ENCODE measurements at places on chromosomes 7 and 10. TPM values are rescaled to one million over a fixed set of nuclear protein-coding genes. Genes with fewer than 3 reads are reported as not detected.
A peak's percentile ranks its signal among the peaks of the same experiment; 100 is the strongest.

DNA sequence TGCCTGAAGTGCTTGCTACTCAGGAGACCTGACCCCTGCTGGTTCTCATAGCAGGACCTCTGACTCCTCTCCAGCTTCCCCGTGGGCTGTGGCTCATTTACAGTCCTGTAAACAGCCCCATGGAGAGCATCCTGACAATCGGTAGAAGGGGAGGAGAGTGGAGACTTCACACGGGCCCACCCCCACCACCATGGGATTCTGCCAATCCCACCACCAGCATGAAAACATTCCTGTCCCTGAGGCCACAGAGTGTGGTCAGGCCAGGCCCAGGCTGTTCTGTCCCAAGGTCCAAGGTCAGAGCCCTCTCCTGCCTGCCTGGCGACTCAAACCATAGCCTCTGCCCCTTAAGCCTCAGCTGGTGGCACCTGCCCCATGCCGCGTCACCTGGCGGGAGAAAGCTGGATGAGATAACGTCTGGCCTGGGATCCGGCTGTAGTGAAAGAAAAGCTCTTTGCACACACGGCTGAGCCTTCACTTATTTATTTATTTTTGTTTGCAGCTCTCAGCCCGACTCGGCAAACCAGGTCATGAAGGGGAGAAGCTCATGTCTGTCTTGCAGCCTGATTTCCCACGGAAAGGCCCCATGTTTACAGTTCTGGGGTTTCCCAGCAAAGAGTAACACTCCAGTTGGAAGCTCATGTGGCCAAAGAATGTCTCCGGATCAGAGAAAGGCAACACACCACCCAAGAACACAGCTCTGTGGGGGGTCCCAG, 293.6 kb upstream of the ZMIZ1 start:
- peak overlapping the region; percentile 54 for H3K27ac ChIP-seq
- H3K27me3 ChIP-seq: no peaks in the 10 kb centered on the region
- H3K4me3 ChIP-seq: no peak overlapping the region
- no peaks in the 10 kb centered on the region for H3K36me3 ChIP-seq

DNA sequence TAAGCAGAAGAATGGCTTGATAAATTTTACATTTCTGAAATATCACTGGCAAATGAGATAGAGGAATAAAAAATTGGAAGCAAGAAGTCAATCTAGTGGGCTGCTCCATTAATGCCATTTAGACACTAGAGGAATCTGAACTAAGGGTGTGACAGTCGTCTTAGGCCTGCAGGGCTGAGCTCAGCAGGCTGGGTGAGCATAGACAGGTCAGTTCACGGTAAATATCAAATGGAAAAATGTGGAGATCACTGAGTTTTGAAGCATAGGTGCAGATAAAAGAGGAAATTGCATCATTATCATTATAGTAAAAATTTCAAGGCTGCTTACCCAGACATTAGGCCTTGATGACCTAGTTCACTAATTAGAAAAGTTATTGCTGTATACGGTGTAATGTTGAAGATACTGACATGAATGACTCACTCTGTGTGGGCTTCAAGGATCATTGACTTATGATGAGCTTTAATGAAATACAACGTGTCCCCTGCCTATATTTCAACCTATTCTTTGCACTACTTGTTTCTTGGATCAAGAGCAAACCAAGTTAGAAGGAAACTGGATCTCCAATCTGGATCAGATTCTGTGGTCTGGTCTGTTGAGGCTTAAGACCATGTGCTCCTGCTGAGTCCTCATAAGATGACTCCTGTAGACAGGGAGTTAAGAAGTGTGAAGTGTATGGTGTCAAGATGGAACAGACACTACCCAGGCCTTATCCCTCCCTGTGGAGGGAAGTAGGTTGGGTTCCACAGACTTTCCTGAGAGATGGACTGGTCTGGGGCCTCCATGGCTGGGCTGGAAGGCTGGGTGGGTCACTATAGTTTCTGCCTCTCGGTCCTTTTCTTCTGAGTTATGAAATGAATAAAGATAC, 3.6 kb downstream of the OR2F2 start:
- no peak overlapping the region for H3K4me3 ChIP-seq
- H3K27ac ChIP-seq: no peak overlapping the region
- no peaks in the 10 kb centered on the region for H3K27me3 ChIP-seq

- no peaks in the 10 kb centered on the region for H3K27me3 ChIP-seq
- peak overlapping the region; percentile 72 for H3K27ac ChIP-seq
- H3K36me3 ChIP-seq: no peaks in the 10 kb centered on the region
- H3K4me3 ChIP-seq: no peak overlapping the region
- no peak for DNase-seq
These were observed 279.7 kb downstream of the ARHGAP12 start for GRCh38 chr10:31648966-31649365.

GRCh38 chr10:98047009-98047741, 16.8 kb upstream of the CRTAC1 start:
- no peak overlapping the region for H3K4me3 ChIP-seq

- no peaks in the 10 kb centered on the region for H3K4me1 ChIP-seq
- peaks cover 61% of the 10 kb centered on the region for H3K36me3 ChIP-seq
- H3K27me3 ChIP-seq: no peaks in the 10 kb centered on the region
- DNase-seq: no peak
- no peak overlapping the region for H3K4me3 ChIP-seq
These were observed 7.6 kb upstream of the SUPV3L1 start for GRCh38 chr10:69172241-69172982.

GRCh38 chr10:27245836-27246235, 5.2 kb upstream of the ACBD5 start:
- no peaks in the 10 kb centered on the region for H3K36me3 ChIP-seq
- H3K4me1 ChIP-seq: peaks cover 17% of the 10 kb centered on the region
- no peaks in the 10 kb centered on the region for H3K27me3 ChIP-seq
- no peak overlapping the region for H3K27ac ChIP-seq

- H3K36me3 ChIP-seq: no peaks in the 10 kb centered on the region
- peaks cover 5% of the 10 kb centered on the region for H3K4me1 ChIP-seq
- no peak for DNase-seq
These were observed 24.4 kb downstream of the GPR141 start for GRCh38 chr7:37707754-37708485.

GRCh38 chr7:139696552-139696951, 81.2 kb downstream of the HIPK2 start:
- no peak overlapping the region for H3K4me3 ChIP-seq
- peaks cover 21% of the 10 kb centered on the region for H3K4me1 ChIP-seq
- H3K36me3 ChIP-seq: peaks cover 33% of the 10 kb centered on the region
- H3K27me3 ChIP-seq: no peaks in the 10 kb centered on the region
- DNase-seq: no peak
- H3K27ac ChIP-seq: no peak overlapping the region

- H3K4me3 ChIP-seq: no peak overlapping the region
- H3K4me1 ChIP-seq: no peaks in the 10 kb centered on the region
- no peaks in the 10 kb centered on the region for H3K27me3 ChIP-seq
These were observed 352.4 kb downstream of the SH2D4B start for GRCh38 chr10:80890146-80890545.

DNA sequence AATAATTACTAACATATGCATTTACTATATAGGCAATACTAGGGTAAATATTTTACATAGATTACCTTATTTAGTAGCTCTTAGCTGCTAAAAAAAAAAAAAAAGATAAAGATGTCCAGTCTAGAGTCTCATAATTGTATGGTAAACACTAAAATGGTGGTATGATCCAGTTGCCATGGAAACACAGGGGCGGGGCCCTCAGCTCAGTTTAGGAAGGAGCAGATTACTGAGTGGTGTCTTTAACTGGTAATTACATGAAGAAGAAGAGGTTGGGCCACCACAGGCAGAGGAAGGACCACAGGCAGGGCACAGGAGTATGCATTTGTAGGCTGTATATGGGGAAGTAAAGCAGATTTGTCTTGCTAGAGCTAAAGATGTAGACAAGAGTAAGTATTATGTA, 43.7 kb downstream of the ITGB8 start:
- no peak overlapping the region for H3K27ac ChIP-seq
- no peaks in the 10 kb centered on the region for H3K27me3 ChIP-seq
- DNase-seq: no peak
- H3K4me3 ChIP-seq: no peak overlapping the region
- H3K4me1 ChIP-seq: no peaks in the 10 kb centered on the region

DNA sequence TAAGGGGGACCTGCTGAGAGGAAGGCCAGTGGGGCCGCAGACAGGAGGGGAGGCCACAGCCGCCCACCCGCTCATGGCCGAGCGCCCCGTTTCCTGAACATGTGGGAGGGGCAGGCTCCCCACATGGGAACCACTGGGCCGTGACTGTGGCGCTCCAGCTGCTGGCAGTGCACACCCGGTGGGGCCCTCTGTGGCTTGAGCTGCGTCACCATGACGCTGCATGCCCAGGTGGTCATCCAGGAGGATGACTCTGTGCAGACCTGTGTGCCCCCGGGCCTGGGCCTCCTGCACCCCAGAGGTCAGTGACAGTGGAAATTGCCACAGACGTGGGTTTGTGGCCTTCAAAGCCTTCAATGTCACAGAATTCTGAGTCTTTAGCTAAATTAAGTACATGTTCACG, 85.1 kb downstream of the MGMT start:
- peaks cover 3% of the 10 kb centered on the region for H3K4me1 ChIP-seq
- no peak for DNase-seq
- no peaks in the 10 kb centered on the region for H3K27me3 ChIP-seq
- H3K36me3 ChIP-seq: no peaks in the 10 kb centered on the region
- H3K27ac ChIP-seq: no peak overlapping the region

DNA sequence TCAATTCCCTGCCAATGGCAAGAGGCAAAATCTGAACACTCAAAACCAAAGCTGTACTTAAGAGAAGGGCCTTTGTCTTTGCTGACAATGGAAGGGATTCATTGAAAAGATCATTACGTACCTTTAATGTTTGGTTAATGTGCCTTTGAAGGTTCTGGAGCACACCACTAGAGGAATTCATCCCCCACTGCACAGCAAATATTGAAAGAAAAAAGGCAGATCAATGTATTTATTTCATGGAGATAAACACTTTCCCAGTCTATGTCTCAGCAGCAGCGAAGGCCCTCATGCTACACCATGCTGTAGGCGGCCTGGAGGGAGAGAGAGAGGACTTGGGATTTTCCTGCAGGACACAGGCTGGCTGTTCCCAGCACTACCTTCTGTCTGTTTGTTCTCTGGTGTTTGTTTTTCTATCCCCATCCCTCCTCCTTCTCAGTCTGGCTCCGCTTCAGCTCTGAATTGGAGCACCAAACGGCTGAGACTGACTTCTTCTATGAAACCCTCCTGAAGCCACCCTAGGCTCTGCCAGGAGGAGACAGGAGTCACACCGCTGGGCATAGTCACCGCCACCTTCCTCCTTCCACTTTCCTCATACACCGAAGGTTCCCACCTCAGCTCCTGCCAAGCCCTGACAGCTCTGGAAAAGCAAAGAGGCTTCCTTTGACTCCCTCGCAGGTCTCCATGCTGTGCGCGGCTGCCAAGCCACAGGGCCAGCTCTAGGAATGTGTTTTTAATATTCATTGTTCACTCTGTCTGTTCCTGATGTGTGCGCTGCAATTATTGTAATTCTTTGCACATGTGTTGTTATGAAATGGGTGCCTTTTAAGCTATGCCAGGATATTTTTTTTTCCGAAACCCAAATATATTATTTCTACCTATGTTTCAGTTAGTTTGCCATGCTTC, 301.5 kb downstream of the FZD1 start:
- no peaks in the 10 kb centered on the region for H3K36me3 ChIP-seq
- no peaks in the 10 kb centered on the region for H3K4me1 ChIP-seq
- H3K27ac ChIP-seq: no peak overlapping the region
- DNase-seq: no peak
- no peak overlapping the region for H3K4me3 ChIP-seq

GRCh38 chr10:70885931-70886903, 2.1 kb downstream of the PCBD1 start:
- no peak for DNase-seq
- no peaks in the 10 kb centered on the region for H3K27me3 ChIP-seq
- peaks cover 4% of the 10 kb centered on the region for H3K4me1 ChIP-seq
- no peaks in the 10 kb centered on the region for H3K36me3 ChIP-seq

DNA sequence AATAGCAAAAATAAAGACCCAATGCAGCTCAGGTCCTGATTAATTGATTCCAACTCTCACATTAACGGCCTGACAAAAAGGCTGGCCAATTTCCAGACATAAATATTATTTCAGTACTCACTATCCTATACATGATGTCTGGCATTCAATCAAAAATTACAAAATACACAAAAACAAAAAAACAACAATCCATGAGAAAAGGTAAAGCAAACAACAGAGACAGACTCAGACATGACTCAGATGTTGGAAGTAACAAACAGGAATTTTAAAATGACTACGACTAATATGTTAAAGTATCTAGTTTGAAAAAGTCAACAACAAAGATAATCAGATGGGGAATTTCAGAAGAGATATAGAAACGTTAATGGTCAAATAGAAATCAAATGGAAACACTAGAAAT, 152.8 kb downstream of the AMPH start:
- no peaks in the 10 kb centered on the region for H3K36me3 ChIP-seq
- H3K27ac ChIP-seq: no peak overlapping the region
- H3K4me1 ChIP-seq: no peaks in the 10 kb centered on the region
- no peak overlapping the region for H3K4me3 ChIP-seq
- H3K27me3 ChIP-seq: no peaks in the 10 kb centered on the region

- no peak overlapping the region for H3K4me3 ChIP-seq
- no peak for DNase-seq
- H3K36me3 ChIP-seq: no peaks in the 10 kb centered on the region
- H3K27ac ChIP-seq: no peak overlapping the region
- no peaks in the 10 kb centered on the region for H3K27me3 ChIP-seq
- H3K4me1 ChIP-seq: no peaks in the 10 kb centered on the region
These were observed 23.1 kb downstream of the SORCS3 start for GRCh38 chr10:104664205-104664604.

DNA sequence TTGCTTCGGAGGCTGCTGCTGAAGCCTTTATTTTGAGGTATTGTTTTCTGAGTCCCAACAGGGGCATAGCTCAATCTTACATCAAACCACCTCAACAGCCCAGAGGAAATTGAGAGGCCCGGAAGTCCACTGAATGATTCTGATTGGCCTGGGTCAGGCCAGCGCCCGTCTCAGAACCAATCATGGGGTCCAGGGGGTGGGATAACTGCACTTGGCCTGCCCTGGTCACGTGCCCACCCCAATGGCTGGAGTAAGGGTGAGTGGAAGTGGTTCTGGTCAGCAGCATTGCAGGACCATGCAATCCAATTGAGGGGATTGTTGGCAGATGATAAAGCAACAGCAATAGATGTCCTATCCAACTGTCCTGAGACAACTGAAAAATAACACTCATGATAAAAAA, 190.6 kb downstream of the HERPUD2 start:
- no peaks in the 10 kb centered on the region for H3K36me3 ChIP-seq
- DNase-seq: no peak
- H3K27me3 ChIP-seq: no peaks in the 10 kb centered on the region
- H3K4me1 ChIP-seq: no peaks in the 10 kb centered on the region
- no peak overlapping the region for H3K27ac ChIP-seq

- no peaks in the 10 kb centered on the region for H3K27me3 ChIP-seq
- DNase-seq: no peak
- no peaks in the 10 kb centered on the region for H3K4me1 ChIP-seq
- H3K4me3 ChIP-seq: no peak overlapping the region
- H3K27ac ChIP-seq: no peak overlapping the region
- no peaks in the 10 kb centered on the region for H3K36me3 ChIP-seq
These were observed 662.6 kb upstream of the MGMT start for GRCh38 chr10:128804411-128804810.

VENTX gene
- total RNA-seq: 0.53 TPM

CPN1 gene
- not detected for total RNA-seq

GPC2 gene
- 0.50 TPM for total RNA-seq

ARMC3 gene
- not detected for total RNA-seq
